AG20443 (cell line): ENCODE measurements at places on chromosomes 12 and 14.

GRCh38 chr12:40911676-40912075, 219.4 kb downstream of the CNTN1 start:
- no peak for DNase-seq

- no peak for DNase-seq
Observed at GRCh38 chr14:66696326-66696725, 188.4 kb downstream of the GPHN start.

DNA sequence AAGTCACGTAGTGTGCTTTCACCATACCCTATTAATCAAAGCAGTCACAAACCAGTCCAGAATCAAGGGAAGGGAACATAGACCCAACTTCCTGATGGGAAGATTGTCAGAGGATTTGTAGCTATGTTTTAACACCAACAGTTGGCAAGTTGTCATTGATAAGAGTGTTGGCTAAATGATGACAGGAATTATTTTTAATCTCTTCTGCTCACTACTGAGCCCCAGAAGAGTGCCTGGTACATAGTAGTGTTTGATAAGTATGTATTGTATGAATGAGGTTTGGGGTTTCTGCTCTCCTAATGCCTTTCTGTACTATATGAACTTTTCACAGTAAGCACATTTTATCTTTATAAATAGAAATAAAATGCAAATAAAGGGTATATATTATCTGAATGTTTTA, 14.7 kb downstream of the HCFC2 start:
- no peak for DNase-seq

DNA sequence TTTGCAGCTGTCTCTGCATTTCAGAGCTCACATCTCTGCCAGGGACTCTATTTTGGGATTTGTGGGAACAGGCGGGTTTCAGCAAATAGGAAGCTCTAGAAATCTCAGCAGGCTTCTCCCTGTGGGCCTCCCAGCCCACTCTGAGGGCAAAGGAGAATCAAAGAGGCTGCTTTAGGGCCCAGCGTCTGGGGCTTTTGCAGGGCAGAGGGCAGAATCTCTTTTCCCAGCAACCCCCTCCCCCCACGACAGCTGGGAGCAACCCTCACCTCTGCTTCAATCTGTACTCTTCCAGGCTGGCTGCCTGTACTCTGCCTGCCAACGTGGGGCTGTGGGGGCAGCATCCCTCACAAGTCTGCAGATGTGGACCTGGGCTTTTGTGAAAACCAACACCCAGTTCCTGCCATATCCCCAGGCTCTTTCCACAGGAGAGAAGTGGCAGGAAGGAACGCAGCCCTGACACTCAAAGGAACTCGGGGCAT, 529.6 kb upstream of the TBX3 start:
- DNase-seq, result no peak

DNA sequence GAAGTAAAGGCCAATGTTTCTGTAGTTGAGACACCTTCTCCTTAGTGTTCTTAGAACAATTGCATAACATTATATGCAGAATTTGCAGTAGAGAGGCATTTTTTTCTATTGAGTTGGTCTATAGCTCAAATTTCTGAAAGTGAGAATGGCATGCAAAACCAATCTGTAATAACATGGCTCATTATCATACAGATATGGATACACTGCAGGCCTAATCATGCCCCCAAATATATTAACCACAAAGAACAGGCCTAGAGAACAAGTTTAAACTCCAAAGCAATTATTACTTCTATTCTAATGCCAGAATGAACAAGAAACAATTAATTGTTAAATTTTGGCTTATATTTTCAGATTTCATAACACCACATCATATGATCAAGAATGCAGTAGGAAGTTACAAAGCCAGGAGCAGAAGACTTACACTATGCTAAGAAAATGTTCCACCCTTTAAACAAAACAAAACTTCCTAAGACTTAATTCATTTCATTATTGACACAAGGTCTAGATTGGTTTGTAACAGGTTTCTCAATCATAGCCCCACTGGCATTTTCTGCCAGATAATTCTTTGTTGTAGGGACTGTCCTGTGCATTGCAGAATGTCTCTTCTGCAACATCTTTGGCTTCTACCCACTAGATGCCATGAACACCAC, 26.9 kb downstream of the TMTC1 start:
- no peak for DNase-seq

- DNase-seq, result no peak
Observed at GRCh38 chr12:33277376-33277775, 162.2 kb downstream of the SYT10 start.

DNA sequence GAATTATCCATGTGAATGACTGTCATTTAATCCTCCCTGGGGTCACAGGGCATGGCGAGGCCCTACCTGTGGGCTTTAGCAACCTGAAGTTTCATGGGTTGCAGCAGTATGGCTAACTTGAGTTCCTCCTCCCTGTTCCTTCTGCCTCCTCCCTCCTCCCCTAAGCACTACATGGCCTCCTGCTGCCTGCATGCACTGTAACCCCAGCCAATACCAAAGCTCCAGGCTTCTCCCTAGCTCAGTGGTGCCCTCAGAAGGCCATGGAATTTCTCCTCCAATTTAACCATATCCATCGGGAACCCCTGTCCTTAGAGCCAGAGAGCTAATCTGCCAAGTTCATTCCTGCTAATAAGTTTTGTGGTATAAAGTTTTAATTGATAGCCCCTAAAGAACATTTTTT, 95.1 kb downstream of the NT5DC3 start:
- no peak for DNase-seq
